ENCODE measurements at places on chromosomes 12 and 14.

GRCh38 chr14:90058876-90059458 lies 2.8 kb upstream of the KCNK13 start:
- no peak for DNase-seq

- DNase-seq = no peak
Observed at GRCh38 chr12:100414739-100415138, 57.9 kb downstream of the SLC17A8 start.

- DNase-seq = no peak
Observed at GRCh38 chr14:75984674-75985073, 889 bp upstream of the IFT43 start.

DNA sequence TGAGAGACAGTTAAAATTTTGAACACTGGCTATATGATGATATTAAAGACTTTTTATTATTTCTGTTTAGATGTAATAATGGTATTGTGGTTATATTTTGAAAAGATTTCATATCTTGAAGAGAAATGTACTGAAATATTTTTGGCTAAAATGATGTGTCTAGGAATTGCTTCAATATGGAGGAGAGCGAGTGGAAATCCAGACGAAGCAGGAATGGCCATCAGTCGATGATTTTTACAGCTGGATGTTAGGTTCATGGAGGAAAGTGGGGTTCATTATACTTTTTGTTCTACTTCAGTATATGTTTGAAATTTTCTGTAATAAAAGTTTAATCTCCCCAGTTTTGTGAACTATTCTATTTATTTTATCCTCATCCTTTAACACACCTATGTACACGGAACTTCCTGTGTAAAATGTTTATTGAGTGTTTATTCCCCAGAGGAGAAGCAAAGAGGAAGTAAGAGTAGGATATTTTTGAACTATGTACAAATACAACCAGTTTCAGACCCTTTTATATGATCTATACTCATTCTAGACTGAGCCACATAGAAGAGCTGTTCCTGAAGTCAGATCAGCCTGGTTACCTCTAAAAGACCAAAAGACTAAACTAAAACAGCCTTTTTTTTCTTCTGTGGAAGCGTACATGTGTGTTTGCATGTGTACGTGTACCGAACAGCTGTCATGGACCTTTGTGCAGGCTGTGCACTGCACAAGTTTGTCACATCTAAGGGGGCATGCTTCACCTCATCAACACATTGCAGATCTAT lies 211.0 kb upstream of the NUDT4 start:
- no peak for DNase-seq

GRCh38 chr14:55530464-55530863 lies 49.5 kb upstream of the KTN1 start:
- no peak for DNase-seq

- DNase-seq = no peak
Observed at GRCh38 chr12:48198672-48198971, 4.5 kb downstream of the OR10AD1 start.

- no peak for DNase-seq
Observed at GRCh38 chr12:90333939-90334338, 621.0 kb downstream of the CCER1 start.

DNA sequence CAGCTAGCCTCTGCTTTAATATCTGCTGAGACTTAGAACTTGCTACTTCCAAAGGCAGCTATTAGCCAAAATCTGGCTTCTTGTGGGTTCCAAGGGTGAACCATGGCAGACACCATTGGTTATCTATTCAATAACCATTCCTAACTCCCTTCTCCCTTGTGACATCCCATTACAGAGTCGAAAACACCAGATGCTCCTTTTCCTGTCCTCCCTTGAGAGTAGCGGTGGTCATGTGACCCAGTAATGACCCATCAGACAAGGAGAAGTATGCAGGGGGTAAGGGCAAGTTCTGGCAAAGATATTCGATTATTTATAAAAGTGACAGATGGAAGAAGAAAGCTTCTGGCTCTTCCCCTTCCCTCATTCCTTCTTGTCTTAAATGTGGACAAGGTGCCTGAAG lies 20.1 kb downstream of the TGFB3 start:
- no peak for DNase-seq

GRCh38 chr12:131047789-131048610 lies 94.3 kb downstream of the ADGRD1 start:
- DNase-seq = no peak

DNA sequence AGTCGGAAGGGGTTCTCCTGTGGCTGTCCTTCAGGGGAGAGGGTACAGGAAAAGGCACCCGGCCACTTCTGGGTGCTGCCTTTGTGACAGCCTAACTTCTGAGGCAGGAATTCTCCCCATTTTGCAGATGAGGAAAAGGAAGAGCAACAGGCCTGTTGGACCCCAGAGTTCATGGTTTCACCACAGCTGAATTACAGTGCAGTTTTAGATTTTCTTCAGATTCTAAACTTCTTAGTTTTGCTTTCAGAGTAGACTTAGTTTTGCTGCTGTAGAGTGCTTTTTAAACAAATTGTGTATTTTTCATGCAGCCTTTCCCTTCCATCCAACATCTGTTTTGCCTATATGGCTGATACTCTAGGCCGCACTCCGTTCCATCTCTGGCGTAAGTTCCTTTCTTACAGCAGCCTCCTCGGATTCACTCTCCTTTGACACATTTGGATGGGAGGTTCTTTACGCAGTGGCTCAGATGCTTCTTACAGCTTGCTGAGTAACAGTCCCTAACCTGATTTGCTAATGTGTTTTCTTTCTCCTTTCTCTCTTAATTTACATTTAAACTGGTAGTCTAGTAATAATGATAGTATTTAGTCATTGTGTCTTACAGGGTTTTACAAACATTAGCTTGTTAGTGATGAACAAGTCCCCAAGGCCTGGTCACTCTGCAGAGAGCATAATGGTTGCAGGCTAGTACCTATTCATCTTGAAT lies 7.8 kb downstream of the TRAF3 start:
- no peak for DNase-seq

- no peak for DNase-seq
Observed at GRCh38 chr12:64782191-64782876, 23.1 kb upstream of the GNS start.

DNA sequence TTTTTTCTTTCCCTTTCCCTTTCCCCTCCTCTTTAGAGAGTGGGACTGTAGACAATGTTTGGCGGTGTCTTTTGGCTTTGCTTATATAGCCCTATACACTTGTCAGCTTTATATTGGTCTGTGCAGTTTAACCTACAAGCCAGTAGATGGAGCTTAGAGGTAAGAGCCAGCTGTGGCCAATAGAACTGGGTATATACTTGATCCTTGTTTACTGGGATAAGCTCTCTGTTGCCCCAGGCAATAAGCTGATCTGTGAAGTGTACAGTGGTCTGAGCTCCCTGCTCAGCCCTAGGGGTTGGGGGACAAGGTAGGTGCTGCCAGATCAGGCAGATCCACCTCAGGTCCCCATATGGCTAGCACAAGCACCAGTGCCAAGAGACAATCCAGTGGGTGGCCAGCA lies 434.1 kb downstream of the NOVA1 start:
- DNase-seq = peak; percentile 33

DNA sequence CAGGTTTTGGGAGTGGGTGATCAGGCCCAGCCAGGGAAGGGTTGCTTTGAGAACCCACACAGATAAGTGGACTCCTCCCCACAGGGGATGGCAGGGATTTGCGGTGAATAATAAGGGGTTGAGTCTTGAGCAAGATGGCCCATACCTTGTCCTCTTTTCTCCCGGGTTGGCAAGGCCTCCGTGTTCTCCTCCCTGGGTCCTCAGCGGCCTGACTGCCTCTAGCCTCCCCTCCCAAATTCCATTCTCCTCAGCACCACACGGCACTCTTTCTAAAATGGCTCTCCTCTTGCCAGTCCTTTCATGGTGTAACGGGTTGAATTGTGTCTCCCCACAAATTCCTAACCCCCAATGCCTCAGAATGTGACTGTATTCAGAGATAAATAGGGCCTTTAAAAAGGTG lies 70.0 kb downstream of the CHST11 start:
- no peak for DNase-seq

GRCh38 chr12:123617580-123617979 lies 15.7 kb downstream of the DDX55 start:
- DNase-seq = no peak

DNA sequence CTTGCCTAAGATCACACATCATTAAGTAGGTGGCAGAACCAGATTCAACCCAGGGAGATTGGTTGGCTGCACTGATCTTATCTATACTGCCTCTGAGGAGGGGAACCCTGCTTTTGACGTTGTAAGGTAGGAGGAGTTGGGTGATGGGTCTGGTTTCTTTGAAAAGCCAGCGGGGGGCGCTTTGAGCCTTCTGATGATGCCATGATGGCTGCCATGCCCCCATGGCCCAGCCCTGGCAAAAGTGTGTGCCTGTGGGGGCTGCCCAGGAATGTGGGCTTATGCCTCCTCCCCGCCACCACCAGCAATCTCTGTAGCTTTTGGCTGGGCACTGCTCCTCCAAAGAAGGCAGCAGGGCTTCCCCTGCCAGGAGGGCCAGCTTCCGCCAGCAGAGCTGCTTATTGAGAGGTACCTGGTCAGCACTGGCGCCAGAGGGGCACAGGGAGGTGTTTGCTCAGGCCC lies 224.3 kb downstream of the SLC41A2 start:
- DNase-seq = no peak

DNA sequence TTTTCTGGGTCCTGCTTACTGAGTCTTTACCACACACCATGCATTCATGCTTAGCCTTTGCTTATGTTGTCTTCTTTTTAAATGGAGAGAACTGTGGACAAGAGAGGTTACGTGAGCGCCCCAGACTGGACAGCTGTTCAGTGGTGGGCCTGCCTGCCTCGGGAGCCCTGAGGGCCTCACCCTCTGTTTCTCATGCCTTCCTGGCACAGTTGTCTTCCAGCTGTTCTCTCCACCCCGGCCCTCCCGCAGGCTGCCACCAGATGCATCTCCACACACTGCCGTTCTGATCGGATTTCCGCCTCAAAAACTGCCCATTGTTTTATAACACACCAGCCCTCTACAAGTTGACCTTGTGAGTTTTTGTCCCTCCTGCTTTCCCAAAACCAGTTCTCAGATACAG lies 100.8 kb downstream of the SAMD4A start:
- no peak for DNase-seq

- DNase-seq = no peak
Observed at GRCh38 chr12:47812797-47813510, 6.7 kb downstream of the HDAC7 start.

DNA sequence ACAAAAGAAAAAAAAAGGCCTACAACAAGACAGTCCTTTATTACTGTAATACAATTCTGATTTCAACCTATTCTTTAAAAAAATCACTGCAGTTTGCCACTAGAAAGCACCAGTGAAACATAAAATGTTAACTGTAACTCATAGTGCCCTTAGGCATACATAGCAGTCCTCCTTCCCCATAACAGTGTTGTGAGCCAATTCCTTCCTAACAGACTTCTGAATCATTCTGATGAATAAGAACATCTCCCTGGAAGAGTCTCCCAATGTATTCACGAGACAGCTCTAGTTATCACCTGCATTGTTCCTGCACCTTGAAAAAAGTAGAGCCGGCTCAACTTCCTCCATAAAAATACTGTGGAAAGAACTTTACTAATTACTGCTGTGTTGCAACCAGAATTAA lies 213.6 kb upstream of the FSCB start:
- no peak for DNase-seq

- DNase-seq = no peak
Observed at GRCh38 chr14:68691031-68691791, 101.7 kb downstream of the ZFP36L1 start.

DNA sequence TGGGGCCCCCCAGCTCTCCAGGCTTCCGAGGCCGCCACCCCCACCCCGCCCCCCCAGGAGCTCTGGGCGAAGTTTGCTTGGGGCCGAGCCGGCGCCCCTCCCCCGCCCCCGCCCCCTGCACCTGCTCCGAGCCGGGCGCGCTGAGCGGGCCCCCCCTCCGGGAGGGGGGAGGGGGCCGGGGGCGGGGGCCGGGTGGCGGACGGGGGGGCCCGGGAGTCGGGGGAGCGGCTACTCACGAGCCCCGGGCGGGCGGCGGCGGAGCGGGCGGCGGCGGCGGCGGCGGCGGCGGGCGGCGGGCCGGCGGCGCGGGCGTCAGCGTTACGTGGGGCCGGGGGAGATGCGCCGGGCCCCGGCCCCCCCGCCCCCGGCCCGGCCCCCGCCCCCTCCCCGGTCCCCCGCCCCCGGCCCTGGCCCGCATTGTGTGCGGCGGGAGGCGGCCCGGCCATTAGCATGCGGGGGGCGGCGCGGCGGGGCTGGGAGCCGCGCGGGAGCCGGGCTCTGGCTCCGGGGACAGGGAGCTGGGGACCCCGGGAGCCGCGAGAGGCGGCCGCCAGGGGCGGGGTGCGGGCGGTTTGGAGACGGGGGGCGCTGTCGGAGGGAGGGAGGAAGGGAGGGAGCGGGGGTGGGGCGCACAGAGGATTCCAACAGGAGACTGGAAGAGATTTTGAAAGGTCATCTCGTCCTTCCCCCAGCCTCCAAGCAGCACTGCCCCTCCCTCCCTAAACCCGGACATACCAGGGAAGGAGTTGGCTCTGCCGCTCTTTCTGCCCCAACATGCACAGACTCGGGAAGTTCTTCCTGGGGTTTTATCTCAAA lies at the start of gene ZNF219:
Gene ZNF219 (minus strand): TSS at position 580 of the 816 bp plus-strand sequence. CDS start 5,064 bp downstream, outside the sequence.
- DNase-seq = no peak

DNA sequence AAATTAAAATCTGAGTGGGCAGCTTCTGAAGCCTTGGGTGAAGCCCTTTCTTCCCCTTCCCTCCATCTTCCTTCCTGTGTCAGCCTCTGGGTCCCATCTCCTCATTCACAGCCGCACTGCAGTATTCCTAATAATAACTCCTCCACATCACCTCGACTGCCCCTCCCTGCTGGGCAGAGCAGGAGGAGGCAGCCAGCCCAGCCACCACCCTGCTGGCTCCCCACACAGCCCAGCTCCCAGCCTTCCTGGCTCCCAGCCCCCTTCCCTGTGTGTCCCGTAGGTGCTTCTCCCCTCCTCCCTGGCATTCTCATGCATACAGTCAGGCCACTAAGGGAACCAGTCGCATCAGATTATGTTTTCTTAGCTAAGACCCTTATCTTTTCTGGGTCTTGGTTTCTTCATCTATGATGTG lies 3.7 kb downstream of the IFFO1 start:
- DNase-seq = no peak

GRCh38 chr14:89700801-89701200 lies 253.7 kb downstream of the EFCAB11 start:
- no peak for DNase-seq

DNA sequence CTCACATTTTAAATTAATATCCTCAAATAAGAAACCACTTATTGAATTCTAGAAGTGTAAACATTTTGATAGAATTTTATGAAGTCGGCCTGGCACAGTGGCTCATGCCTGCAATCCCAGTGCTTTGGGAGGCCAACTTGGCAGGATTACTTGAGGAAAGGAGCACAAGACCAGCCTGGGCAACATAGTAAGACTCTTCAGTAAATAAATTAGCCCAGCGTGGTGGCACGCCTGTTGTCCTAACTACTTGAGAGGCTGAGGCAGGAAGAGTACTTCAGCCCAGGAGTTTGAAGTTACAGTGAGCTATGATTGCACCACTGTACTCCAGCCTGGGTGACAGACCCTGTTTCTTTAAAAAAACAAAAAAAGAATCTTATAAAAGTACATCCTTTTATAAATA lies 8.9 kb upstream of the ZNF410 start:
- DNase-seq = no peak

DNA sequence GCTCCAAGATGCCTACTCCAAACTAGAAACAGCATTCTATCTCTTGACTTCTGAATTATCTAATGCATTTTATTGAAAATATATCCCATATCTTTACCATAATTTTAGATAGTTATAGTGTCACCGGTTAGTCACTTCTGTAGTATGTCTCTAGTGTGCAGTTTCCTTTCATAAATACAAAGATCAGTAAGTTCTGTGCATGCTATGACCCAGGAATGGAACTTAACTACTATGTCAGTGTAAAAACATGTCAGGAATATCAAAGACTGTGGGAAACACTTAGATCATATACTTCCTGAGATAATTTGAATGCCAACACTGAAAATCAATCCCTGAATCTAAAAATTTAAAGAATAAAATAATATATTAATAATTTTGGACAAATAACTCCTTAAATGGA lies 237.6 kb downstream of the ATXN7L3B start:
- DNase-seq = no peak

Data from iPS DF 6.9 (cell line).